Stimulated activated CD4-positive, alpha-beta T cell treated with anti-CD3 and anti-CD28 coated beads, Interleukin-15, amount 100 ng/mL, for 1 hour (primary cell): ENCODE measurements at places on chromosomes 2 and 18.

GRCh38 chr18:10893196-10893595, 256.2 kb downstream of the PIEZO2 start:
- no peak for DNase-seq

DNA sequence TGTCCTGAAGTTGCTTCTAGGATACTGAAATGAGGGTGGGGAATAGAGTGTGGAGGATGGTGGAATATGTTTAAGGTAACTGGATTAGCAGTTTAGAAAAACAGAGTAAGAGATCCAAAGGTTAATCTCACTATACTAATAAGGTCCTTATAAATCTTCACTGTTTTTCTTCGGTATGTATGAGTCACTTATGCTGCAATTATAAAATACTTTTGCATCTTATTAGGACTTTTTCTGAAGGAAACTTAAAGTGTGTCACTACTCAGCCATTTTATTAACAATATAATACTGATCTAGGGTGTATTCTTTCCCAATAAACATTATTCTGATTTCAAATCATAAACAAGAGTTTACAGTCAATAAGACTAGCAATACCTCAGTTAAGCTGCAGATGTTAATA, 182.3 kb downstream of the ZNF521 start:
- DNase-seq, result no peak

DNA sequence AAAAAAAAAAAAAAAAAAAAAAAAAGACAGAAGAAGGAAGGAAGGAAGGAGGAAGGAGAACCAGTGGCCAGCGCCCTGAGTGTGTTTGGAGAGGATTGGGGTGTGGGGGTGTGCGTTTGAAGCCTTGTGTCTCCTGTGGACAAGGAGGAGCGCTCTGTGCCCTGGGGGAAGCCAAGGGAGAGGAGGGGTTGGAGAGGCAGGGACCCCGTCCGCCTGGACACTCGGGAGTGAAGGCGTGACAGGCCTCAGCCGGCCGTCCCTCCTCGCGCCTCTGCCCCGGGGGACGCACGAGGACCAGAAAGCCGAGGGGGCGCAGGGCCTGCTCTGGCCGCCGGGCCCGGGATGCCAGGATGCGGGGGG, 44.9 kb downstream of the SERTAD2 start:
- no peak for DNase-seq

GRCh38 chr2:138335036-138335435, 166.5 kb upstream of the SPOPL start:
- no peak for DNase-seq

DNA sequence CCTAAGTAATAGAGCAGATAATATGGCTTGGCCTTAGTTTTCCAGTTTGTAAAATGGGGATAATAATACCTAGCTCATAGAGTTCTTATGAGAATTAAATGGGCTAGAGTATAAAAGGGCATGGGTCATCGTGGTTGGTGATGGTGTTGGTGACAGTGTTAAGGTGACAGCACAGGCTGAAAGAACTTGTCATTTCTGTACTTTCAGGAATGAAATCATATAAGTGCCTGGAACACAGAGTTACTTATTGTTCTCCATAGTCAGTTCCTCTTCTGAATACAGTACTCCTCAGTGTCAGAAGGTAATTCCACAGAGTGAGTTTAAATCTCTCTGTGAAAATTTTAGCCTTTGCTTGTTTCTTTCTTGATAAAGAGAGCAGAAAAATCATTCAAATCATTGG, 42.4 kb downstream of the KIF5C start:
- no peak for DNase-seq

DNA sequence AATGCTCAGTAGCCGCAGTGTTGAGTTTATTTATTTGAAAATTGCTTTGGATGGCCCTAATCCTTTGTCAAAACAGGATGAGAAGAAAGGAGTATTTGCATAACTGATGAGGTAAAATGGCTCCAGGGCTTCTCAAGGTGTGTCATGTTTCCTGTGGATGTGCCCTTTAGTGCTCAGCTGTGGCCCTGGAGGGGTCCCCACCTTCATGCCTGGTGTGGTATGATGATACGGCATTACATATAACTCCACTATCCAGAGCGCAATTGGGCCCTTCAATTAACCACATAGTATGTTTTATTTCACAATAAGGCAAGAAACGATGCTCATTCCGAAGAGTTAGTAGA, 39.8 kb upstream of the TMEM178A start:
- DNase-seq, result no peak

DNA sequence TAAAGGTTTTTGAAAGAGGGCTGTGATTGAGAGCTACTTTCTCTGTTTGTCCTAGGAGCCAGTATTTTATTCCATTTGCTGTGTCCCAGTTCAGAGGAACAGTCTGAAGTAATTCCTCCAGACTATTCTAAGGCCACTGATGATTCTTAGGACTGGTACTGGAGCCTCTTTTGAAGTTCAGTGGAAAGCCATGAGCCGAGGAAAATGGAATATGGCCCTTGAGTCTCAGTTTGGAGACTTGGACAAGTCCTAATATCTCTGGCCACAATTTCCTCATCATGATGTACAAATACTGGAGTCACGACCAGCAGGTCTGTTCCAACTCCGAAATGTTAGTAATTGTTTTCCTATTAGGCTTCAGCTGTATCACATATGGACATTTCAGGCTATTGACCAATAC, 7.1 kb upstream of the COLEC12 start:
- no peak for DNase-seq

DNA sequence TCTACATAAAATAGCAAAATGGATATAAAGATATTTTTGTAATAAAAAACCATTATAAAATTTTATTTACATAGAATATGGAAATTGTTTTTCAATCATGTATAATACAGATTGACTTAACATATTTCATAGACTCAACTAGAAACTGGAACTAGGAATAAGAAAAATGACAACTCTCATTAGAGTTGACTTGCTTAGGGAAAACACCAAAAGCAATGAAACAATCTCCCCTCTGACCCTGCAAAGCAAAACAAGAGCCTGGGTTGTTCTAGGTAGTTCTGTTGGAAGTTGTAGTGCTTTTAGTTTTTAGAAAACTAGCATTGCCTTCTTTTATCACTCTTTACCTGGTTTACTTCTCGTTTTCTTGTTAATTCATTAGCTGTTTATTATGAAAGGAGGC, 32.2 kb upstream of the MTIF2 start:
- no peak for DNase-seq

- DNase-seq, result no peak
Observed at GRCh38 chr2:183037074-183037552, 1.1 kb downstream of the NCKAP1 start.

DNA sequence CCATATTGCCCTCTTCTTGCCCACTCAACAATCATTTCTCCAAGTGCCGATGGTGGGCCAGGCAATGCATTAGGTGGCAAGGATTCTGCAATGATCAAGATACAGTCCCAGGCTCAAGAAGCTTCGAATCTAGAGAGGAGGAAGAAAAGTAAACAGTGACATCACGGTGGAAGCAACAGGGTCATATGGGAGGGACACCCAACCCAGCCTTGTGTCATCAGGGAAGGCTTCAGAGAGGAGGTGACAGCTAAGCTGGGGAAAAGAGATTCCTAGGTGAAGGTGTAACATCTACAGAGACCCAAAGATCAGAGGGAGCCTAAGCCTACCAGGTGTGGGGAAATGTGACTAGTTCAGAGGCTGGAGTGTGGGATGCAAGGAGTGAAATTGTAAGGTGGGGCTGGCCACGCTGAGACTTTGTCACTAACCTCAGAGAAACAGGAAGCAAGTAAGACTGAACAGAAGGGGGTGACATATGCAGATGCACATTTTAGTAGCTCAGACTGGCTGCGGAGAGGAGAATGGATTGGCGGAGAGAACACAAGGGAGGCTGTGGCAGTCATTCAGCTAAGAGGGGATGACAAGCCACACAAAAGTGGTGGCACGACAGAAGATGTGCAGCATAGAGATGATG, 104.9 kb downstream of the ANKRD44 start:
- no peak for DNase-seq

GRCh38 chr18:70295192-70296188, 6.6 kb downstream of the SOCS6 start:
- no peak for DNase-seq

GRCh38 chr2:180474716-180475115, 467.6 kb upstream of the CWC22 start:
- no peak for DNase-seq

DNA sequence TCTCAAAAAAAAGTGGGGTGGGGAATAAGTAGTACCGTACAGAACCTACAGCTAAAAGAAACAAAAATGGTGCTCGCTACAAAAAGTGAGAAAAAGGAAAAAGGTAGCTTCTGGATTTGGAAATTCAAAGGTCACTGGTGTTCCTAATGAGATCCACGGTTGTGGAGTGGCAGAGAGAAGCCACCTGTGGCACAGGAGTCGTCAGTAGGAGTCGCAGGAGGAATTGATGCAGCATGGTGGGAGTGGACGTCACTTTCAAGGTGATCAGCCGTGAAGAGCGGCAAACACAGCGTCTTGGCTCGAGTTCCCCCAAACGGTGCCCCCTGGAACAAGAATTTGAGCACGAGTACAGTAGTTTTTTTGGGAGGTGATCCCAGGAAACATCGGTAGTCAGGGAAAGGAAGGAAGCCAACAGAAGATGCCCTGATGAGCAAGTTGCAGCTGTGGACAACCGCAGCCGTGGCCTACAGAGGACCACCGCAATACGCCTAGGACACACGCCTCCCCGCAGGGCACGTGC, 1.4 kb upstream of the TTL start:
- no peak for DNase-seq

- DNase-seq, result no peak
Observed at GRCh38 chr18:32618546-32618945, 147.9 kb upstream of the GAREM1 start.

GRCh38 chr2:120775194-120775593, 39.5 kb downstream of the GLI2 start:
- DNase-seq, result no peak

- DNase-seq, result no peak
Observed at GRCh38 chr18:12703096-12703567, 290 bp downstream of the PSMG2 start.
